ENCODE measurements at places on chromosomes 6 and 20.

- DNase-seq, result no peak
These were observed 50.7 kb downstream of the SLC26A8 start for GRCh38 chr6:35973670-35974222.

GRCh38 chr20:44231193-44231592, 15.9 kb upstream of the GDAP1L1 start:
- DNase-seq, result no peak

DNA sequence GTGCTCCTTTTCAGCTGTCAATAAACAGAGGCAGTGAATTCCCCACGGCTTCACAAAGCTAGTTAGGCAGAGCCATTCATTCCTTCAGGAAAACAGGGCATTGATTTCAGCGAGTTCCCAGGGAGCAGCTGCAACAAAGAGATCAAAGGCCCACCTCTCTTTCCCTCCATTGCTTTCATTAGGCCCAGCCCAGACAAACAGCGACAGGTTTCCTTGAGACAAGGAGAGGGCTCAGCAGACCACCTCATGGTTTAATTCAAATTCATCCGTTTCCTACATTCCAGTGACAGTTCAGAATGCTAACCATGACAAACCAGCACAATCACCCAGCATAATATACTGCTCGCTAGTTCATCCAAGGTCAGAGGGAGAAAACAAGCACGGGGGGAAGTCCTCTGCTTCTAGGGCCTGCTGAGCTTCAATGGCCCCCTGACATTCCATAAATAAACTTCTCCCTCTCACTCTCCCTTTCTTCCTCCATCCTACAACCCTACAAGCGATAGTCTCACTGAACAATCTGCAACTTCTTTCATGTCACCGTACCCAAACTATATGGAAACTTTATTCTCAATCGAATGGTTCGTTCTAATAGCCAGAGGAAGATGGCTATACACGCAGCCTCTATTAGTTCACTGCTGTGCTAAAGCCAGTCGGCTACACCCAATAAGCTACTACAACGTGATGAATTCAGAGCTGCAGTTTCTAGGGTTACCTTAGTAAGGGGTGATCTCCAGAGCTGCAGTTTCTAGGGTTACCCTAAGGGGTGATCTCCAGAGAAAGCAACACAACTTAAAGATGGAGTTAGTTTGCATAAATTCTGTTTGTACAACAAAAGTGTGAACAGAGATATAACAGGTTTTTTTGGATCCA, 34.7 kb downstream of the PLAGL1 start:
- DNase-seq, result no peak

- DNase-seq, result no peak
These were observed 481.9 kb downstream of the UTRN start for GRCh38 chr6:144767051-144767450.

- DNase-seq, result no peak
These were observed 93.6 kb downstream of the SNAP91 start for GRCh38 chr6:83615025-83615999.

GRCh38 chr6:7919871-7920270, 9.3 kb upstream of the TXNDC5 start:
- DNase-seq, result no peak

GRCh38 chr6:149168968-149169367, 148.5 kb upstream of the TAB2 start:
- DNase-seq, result no peak

- no peak for DNase-seq
These were observed 154.7 kb downstream of the AIG1 start for GRCh38 chr6:143215363-143215762.

DNA sequence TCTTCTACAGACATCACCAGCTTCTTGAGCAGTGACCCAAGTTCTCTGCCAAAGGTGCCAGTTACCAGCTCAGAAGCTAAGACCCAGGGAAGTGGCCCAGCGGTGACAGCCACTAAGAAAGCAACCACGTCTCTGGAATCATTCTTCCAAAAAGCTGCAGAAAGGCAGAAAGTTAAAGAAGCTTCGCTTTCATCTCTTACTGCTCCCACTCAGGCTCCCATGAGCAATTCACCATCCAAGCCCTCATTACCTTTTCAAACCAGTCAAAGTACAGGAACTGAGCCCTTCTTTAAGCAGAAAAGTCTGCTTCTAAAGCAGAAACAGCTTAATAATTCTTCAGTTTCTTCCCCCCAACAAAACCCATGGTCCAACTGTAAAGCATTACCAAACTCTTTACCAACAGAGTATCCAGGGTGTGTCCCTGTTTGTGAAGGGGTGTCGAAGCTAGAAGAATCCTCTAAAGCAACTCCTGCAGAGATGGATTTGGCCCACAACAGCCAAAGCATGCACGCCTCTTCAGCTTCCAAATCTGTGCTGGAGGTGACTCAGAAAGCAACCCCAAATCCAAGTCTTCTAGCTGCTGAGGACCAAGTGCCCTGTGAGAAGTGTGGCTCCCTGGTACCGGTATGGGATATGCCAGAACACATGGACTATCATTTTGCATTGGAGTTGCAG, 15.2 kb downstream of the GTPBP2 start:
- DNase-seq, result no peak

DNA sequence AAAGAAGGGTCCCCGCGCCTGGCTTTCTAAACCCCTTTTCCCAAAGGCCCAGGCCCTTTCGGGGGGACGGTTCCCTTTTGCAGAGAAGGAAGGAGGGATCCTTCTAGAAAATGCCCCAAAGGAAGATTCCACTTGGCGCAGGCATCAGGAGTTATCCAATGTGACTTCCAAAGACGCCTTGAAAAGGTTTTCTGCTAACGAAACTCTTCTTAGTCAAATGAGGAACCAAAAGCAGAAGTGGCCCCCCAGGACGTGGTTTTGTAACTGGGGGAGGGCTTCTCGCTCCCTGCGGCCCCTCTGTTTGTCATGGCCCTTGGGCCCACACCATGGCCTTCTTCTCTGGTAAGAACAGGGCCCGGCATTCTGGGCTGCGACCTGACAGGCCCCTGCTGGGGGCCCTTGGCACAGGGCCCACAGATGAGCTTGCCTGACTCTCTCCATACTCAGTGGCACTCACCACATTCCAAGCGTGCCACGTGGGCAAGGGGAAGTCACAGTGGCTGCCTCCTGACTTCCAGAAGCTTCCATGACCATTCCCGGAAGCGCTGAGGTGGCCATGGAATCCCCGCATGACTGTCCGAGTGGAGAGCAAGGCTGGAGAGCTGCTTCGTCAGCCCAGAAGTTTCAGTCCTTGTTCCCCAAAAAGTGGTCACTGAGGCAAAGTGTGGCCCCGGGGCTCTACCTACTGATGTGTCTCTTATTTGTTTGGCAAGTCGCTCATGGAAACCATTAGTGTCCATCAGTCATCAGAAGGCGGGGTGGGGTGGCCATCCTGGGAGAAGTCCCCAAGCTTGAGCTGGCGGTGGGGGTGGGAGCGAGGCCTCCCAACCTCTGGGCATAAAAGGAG, 834 bp upstream of the CTSZ start:
- DNase-seq, result peak; percentile 83

DNA sequence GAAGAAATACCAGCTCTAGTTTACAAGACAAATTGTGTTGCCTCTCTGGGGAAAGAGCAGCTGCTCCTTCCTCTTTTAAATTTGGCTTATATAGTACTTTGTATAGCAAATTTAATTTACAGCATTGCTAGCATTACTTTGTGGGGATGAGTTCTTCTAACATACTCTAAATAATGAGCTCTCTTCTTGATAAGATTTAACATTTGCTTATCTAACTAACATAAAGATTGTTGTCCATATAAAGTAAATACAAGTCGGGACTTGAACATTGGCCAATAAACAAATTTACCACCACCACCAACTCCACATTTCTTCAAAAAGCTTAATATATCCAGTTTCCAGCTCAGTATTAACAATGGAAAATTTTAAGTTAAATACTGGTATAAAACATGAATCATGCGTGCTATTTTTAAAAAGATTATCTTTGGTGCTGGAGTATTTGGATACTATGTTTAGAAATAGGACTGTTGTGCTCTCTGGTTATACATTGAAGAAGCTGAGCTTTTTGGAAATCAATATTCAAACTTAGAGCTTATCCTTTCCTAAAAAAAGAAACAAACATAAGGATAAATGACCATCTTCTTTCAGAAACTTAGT, 1146.9 kb upstream of the GJE1 start:
- DNase-seq, result no peak

GRCh38 chr20:51360451-51361201, 181.9 kb downstream of the NFATC2 start:
- DNase-seq, result no peak

- DNase-seq, result no peak
These were observed 1.8 kb downstream of the REV3L start for GRCh38 chr6:111480988-111481822.

DNA sequence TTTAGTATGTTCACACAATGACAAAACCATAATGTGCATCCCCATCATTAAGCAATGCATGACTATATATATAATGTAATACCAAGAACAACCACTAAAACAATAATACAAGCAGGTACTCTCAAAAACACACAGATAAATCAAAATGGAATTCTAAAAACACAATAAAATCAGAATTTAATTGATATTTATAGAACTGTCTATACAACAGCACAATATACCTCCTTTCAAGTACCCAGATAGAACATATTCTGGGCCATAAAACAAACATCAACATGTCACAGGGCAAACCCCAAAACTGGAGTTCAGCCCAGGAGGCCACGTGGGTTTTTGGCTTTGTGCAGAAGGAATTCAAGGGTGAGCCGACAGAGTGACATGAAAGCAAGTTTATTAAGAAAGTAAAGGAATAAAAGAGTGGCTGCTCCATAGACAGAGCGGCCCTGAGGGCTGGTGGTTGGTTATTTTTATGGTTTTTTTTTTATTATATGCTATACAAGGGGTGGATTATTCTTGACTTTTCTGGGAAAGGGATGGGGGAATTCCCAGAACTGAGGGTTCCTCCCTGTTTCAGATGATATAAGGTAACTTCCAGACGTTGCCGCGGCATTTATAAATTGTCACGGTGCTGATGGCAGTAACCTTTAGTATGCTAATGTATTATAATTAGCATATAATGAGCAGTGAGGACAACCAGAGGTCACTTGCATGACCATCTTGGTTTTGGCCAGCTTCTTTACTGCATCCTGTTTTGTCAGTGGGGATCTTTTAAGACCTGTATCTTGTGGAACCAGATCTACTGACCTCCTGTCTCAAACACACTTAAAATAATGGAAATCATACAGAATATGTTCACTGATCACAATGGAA, 5.6 kb downstream of the RAB23 start:
- no peak for DNase-seq

DNA sequence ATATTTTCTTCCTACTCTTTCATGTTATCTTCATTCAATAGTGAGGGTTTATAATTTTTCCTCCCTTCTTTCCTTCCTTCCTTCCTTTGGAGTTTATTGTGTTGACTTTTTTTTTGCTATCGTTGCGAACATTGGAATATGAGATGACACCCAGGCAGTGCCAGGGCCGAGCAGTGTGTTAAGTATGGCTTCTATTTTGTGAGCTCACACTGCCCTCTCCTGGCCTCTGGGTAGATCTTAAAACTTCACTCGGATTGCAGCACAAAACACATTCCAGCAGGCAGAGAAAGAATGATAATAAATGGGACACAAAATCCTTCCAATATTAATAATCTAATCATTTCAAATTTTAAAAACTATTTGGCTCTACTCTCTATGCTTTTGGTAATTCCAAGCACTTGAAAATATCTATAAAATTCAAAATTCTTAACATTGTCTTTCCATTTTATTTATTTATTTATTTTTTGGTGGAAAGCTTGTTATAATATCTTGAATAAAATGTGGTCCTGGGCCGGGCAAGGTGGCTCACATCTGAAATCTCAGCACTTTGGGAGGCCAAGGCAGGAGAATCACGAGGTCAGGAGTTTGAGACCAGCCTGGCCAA, 147.4 kb upstream of the OLIG3 start:
- peak; percentile 68 for DNase-seq

DNA sequence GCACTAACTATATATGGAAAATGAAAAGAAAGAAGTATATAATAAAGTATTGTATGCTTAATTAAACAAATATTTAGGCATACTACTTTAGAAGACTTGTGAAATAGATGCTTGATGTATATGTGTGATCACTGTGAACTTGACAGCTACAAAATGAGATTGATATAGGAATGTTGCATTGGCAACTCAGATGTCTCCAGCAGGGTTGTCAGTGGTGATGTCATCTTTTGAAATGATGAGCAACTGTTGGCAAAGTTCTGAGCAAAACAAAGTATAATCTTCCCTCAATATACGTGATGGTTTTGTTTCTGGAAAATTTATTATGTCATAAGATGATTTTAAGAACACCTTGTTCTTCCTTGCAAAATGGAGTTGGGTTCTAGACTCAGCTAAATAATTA, 133.8 kb downstream of the ARID1B start:
- no peak for DNase-seq

- DNase-seq, result peak; percentile 17
These were observed 899.4 kb upstream of the FLRT3 start for GRCh38 chr20:15236812-15237211.

DNA sequence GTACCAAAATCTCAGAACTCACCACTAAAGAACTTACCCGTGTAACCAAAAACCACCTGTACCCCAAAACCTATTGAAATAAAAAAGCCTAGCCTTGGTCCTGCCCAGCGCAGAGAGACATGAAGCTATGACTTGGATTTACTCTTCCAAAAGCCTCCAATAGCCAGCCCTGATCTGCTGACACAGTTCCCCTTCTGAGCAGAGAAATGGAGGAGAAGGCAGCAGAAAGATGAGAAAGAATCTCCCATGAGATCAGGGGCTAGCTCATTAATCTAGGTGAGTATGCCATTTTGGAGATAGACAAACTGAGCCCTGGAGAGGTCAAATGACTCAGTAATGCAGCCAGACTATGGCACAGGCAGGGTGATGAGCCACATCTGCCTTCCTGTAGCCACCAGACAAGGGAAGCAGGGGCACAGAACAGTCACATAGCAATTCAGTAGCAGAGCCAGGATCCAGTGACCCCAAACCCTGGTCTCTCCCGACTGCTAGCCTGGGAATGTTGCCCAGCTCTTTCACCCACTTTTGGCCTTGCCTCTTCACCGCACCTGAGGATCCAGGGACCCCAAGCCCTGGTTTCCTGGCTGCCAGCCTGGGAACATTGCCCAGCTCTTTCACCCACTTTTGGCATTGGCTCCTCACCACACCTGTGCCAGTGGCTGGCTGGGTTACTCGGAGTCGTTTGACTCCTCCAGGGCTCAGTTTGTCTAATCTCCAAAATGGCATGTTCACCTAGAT, 7.2 kb upstream of the SDCBP2 start:
- DNase-seq, result no peak

DNA sequence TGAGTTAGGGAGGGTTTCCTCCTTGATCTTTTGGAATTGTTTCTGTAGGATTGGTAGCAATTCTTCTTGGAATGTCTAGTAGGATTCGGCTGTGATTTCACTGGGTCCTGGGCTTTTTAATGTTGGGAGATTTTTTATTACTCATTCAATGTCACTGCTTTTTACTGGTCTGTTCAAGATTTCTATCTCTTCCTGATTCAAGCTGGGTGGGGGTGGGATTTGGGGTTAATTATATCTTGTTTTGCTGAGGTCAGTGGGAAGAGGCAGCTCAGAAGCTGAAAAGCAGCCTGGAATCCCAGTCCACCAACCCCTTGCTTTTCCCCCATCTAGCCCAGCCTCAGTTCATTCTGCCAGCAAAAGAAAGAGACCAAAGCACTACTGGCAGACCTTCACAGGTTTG, 39.6 kb downstream of the SUMO4 start:
- no peak for DNase-seq

- no peak for DNase-seq
These were observed 102.2 kb downstream of the SYCP2 start for GRCh38 chr20:59831024-59831915.

Measured in CD4-positive, alpha-beta T cell treated with Interleukin-15 for 1 hour (primary cell).